Breast epithelium (tissue), 4 donors: ENCODE measurements at places on chromosomes 1 and 21. TPM values are rescaled to one million over a fixed set of nuclear protein-coding genes. Genes with fewer than 3 reads are reported as not detected.
A peak's percentile ranks its signal among the peaks of the same experiment; 100 is the strongest.

GRCh38 chr1:237229333-237229732, 187.3 kb downstream of the RYR2 start:
- H3K4me3 ChIP-seq, result no peak overlapping the region
- no peaks in the 10 kb centered on the region for H3K36me3 ChIP-seq
- DNase-seq, result no peak
- H3K4me1 ChIP-seq, result no peaks in the 10 kb centered on the region
- no peak overlapping the region for H3K27ac ChIP-seq

DNA sequence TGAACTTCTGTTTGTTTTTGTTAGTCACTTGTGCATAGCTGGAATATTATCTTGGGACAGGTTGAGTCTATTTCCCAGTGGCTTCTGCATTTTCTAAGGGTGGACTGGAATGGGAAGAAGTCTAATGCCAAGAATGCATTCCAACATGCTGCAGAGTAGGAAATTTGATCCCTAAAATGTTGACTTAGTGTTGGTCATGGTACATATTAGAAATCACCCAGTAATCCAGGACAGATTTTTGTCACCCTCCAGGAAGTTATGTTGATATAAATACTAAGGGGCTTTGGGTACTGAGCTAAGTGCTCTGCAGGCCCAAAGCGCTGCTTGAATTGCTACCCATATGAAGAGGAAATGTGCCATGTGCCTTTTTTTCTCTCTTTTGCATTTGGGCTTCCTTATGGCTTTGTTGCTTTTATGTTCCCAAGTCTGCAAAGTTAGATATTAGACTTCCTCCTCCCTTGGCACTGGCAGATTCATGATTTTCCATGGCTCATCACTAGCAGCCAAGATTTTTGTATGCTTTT, 10.0 kb downstream of the ARID1A start:
- no peak overlapping the region for H3K4me3 ChIP-seq
- no peaks in the 10 kb centered on the region for H3K27me3 ChIP-seq
- H3K27ac ChIP-seq, result peak overlapping the region; percentile 71

DNA sequence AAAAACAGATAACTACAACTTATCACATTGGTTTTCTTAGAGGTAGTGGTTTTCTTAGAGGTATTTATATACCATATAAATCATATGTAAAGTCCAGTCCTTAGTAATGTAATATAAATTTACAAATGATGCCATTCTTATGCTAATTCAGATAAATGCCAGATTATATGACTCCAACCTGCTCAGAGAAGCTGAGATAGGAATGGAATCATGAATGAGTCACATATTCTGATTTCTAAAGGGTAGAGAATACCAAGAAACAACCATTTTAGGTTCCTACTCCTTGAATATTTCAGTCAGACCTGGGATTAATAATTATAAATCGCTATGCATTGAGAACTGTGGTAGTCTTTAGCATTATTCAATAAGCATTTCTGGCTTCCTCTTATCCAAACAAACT, 760.1 kb upstream of the NEGR1 start:
- H3K4me1 ChIP-seq, result no peaks in the 10 kb centered on the region
- H3K27me3 ChIP-seq, result no peaks in the 10 kb centered on the region
- H3K36me3 ChIP-seq, result no peaks in the 10 kb centered on the region
- DNase-seq, result no peak

GRCh38 chr1:175566247-175566646, 177.1 kb downstream of the TNR start:
- no peak overlapping the region for H3K4me3 ChIP-seq
- H3K4me1 ChIP-seq, result no peaks in the 10 kb centered on the region
- peaks cover 4% of the 10 kb centered on the region for H3K27me3 ChIP-seq
- H3K36me3 ChIP-seq, result no peaks in the 10 kb centered on the region
- DNase-seq, result no peak
- no peak overlapping the region for H3K27ac ChIP-seq

DNA sequence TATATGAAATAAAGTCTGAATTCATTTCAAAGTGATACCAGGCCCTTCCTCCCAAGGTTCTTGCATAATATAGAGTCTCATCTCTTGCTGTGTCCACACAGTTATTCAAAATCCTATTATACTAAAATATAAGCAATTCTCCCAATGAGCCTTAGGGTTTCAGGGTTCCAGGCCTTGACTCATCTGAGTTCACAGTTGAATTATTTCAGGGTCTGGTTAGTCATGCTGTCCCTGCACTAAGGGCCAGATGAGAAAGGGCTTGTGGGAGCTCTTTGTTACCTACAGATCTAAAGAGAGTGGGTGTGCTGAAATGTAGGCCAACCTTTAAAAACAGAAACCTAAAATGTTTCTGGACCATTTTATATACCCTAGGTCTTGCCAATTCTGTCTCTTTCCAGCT, 337.5 kb upstream of the LRRC7 start:
- H3K36me3 ChIP-seq, result no peaks in the 10 kb centered on the region
- DNase-seq, result no peak
- H3K27me3 ChIP-seq, result no peaks in the 10 kb centered on the region

GRCh38 chr1:220967911-220968310, 88.7 kb downstream of the HLX start:
- H3K4me3 ChIP-seq, result no peak overlapping the region
- H3K4me1 ChIP-seq, result no peaks in the 10 kb centered on the region
- no peaks in the 10 kb centered on the region for H3K36me3 ChIP-seq
- no peak overlapping the region for H3K27ac ChIP-seq

GRCh38 chr1:29282924-29283803, 46.8 kb downstream of the PTPRU start:
- no peaks in the 10 kb centered on the region for H3K27me3 ChIP-seq
- DNase-seq, result no peak
- no peaks in the 10 kb centered on the region for H3K4me1 ChIP-seq
- H3K4me3 ChIP-seq, result no peak overlapping the region
- no peaks in the 10 kb centered on the region for H3K36me3 ChIP-seq

GRCh38 chr1:206828765-206829164, 36.7 kb upstream of the IL20 start:
- no peak overlapping the region for H3K27ac ChIP-seq
- no peaks in the 10 kb centered on the region for H3K36me3 ChIP-seq
- no peak for DNase-seq
- H3K4me1 ChIP-seq, result no peaks in the 10 kb centered on the region
- no peak overlapping the region for H3K4me3 ChIP-seq
- H3K27me3 ChIP-seq, result no peaks in the 10 kb centered on the region

GRCh38 chr1:49408346-49408745, 615.4 kb downstream of the AGBL4 start:
- H3K36me3 ChIP-seq, result no peaks in the 10 kb centered on the region
- H3K4me1 ChIP-seq, result no peaks in the 10 kb centered on the region
- no peak overlapping the region for H3K27ac ChIP-seq
- no peaks in the 10 kb centered on the region for H3K27me3 ChIP-seq

DNA sequence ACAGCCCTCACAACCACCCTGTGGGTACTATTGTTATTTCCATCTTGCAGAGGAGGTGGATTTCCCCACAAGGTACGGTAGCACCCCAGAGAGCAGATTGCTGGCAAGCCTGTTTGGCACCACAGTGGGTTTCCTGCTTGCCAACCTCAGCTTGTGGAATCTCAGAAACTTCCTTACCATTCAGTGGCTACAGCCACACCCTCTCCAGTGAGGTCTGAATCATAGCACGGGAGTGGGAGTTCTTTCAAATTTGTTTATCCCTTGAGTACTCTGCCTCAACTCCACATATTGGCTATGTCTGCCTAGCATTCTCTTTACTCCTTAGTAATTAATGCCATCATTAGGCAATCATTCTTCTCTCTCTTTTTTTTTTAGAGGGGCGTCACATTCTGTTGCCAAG, 162.1 kb downstream of the PTPRU start:
- H3K27me3 ChIP-seq, result no peaks in the 10 kb centered on the region
- H3K27ac ChIP-seq, result no peak overlapping the region
- H3K4me1 ChIP-seq, result no peaks in the 10 kb centered on the region
- no peak for DNase-seq

GRCh38 chr1:38803647-38804046, 55.9 kb downstream of the RRAGC start:
- no peaks in the 10 kb centered on the region for H3K4me1 ChIP-seq
- DNase-seq, result no peak
- no peak overlapping the region for H3K27ac ChIP-seq
- peaks cover 41% of the 10 kb centered on the region for H3K27me3 ChIP-seq
- H3K4me3 ChIP-seq, result peak overlapping the region; percentile 57

DNA sequence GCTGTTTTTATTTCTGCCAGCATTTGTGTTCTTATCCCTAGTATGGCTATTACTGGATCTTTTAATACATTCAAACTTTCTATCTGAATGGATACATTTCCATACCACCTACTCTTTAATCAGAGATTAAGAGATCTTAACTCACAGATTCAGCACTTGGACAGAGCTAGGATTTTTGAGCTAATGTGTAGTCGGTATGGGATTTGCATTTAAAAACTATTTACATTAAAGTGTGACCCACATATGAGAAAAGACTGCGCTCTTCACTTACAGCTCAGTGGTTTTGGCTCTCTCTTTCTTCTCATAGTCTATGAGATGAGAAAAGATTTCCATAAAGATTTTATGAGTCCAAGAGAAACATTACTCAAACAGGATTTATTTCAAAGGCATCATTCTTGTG, 16.4 kb downstream of the HMGB4 start:
- no peak for DNase-seq
- no peak overlapping the region for H3K4me3 ChIP-seq
- no peaks in the 10 kb centered on the region for H3K36me3 ChIP-seq
- H3K4me1 ChIP-seq, result no peaks in the 10 kb centered on the region

DNA sequence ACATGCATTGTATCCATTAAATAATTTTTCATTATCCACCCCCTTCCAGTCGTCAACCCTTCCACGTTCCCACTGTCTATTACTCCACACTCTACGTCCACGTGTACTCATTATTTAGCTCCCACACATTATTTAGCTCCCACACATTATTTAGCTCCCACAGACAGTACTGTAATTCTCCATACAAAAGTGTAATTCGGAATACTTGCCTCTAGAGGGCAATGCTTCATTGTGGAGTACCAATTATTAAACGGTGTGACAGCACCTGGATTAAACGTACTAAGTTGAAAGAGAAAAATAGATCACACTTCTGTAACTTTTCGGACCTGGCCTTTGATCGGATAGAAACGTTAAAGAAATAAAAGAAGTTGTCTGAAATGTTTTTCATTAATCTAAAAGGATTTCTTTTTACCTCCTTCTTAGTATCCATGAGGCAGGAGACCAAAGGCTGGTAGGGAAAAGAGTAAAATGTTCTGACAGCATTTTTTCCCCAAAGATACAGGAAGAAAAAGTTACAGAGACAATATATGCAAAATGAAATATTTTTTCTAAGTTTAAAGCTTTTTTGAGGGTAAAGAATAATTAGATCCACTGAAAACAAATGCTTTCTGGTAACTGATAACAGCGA, 99.2 kb downstream of the LHX8 start:
- no peak overlapping the region for H3K27ac ChIP-seq
- H3K27me3 ChIP-seq, result no peaks in the 10 kb centered on the region
- H3K36me3 ChIP-seq, result no peaks in the 10 kb centered on the region
- H3K4me3 ChIP-seq, result no peak overlapping the region
- DNase-seq, result no peak

The PLD5 gene
- 0.44 TPM for total RNA-seq

DNA sequence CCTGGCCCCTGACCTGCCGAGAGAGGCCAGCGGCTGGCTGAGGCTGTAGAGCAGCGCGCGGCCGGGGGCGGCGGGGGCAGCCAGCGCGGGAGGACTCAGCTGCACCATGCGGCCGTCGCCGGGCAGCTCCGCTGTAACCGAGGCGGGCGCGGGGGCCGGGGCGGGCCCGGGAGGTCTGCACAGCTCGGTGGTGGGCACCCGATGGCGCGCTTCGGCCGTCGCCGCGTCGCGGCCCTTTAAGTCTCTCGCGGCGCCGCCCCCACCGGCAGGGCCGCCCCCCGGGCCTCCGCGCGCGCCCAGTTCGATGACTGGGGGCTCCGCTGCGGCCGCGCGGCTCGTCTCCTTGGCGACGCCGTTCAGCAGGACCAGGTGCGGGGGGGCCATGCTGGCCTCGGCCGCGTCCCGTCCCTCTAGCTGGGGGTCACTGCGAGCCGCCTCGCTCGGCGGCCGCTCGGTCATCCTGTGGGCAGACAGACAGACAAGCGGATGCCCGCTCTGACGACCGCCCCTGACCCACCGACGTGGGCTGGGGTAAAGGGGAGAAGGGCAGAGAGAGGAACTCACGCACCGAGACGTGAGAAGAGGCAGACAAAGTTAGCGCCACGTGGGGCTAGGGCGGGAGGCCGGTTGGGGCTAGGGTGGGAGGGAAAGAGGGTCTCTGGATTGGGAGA, 6.5 kb downstream of the TAL1 start:
- H3K27ac ChIP-seq, result no peak overlapping the region
- H3K4me3 ChIP-seq, result peak overlapping the region; percentile 32
- no peak for DNase-seq
- H3K27me3 ChIP-seq, result peaks cover 4% of the 10 kb centered on the region

DNA sequence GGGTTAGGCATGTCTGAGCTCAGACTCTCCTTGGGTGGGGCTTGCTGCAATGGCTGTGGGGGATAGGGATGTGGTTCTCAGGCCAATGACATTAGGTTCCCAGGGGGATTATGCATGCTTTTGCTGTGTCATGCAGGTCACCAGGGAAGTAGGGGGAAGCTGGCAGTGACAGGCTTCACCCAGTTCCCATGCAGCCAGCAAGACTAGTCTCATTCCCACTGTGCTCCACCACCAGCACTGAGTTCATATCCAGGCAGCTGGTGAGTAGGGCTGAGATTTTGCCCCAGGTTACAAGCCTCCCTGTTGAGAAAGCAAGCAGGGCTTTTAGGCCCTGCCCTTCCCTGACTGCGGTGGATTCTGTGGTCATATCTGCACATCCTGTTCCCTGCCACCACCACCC, 32.1 kb upstream of the PLA2G5 start:
- no peaks in the 10 kb centered on the region for H3K27me3 ChIP-seq
- H3K36me3 ChIP-seq, result no peaks in the 10 kb centered on the region
- DNase-seq, result no peak
- H3K4me3 ChIP-seq, result no peak overlapping the region

The LIPI gene
- not detected for total RNA-seq

DNA sequence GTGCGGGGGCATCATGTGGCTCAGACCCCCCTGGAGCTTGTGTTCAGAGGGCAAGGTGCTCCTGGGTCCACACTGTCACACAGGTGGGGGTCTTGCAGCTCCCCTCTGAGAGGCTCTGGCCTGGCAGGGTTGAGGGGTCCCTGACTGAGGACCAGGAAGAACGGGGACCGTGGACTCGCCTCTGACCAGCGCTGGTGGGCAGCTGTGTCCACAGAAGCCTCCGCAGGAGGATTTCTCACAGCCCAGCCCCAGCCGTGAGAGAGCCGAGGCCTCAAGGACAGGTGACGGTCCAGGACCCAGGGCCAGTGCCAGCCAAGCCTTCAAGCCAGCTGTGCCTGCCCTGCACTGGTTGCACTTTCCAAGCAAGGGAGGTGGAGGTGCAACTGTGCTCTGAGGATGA, 63.5 kb upstream of the TTC34 start:
- DNase-seq, result no peak
- no peak overlapping the region for H3K27ac ChIP-seq
- no peak overlapping the region for H3K4me3 ChIP-seq

The MROH7 gene
- total RNA-seq, result 0.66 TPM
